ENCODE measurements at places on chromosomes 11 and 22. TPM values are rescaled to one million over a fixed set of nuclear protein-coding genes. Genes with fewer than 3 reads are reported as not detected.

DNA sequence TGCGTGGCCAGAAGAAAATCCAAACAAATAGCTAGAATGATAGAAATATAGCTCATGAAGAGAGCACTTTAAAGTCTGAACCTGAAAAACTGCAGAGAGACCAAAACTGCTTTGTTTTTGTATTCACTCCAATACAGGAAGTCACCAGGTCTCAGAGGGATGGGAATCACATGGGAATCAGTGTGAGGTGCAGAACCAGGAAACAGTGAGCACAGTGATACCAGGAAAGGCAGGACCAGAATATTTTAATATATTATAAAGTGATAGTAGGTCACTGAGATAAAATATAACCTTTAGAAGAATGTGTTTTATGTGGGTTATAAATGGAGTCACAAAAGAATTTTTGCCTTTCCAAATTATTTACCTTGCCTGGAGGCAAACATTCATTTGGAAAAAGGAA, 277.3 kb downstream of the CASP12 start:
- DNase-seq = no peak

P2RX6 gene
- total RNA-seq = 2.2 TPM

DNA sequence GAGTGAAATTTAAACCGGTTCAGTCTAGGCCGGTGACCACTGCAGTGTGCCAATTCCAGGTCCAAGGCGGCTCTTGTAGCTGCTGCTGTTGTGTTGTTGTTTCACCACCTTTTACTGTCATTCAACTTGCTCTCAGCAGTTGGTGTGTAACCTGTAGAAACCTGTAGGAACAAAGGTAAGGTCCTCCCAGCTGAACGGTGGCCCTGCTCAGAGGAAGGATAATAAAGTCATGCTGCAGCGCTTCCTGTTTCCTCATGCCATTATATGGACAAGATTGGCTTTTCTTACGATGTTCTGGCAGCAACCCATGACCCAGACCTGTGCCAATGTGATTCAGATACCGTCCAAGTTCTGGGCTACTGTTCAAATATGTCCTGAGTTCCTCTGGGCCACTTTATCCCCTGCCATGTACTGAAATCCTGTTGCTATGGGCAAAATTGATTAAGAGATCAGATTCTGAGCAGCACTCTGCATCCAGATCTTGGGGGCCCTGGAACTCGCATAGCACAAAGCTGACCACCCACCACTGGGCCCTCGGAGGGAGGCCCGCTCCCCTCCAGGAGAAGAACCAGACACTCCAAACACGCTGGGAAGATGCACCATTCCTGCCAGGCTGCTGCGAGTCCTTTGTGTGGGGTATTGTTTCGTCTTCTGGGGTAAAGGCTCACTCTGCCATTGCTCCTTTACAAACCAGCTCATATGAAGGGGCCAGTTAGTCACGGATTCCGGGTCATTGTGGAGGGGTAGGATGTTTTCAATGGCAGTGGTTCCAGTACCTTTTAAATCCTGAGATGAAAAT, 13.2 kb downstream of the FAM181B start:
- no peak for DNase-seq

DGAT2 gene
- total RNA-seq = 131 TPM

DNA sequence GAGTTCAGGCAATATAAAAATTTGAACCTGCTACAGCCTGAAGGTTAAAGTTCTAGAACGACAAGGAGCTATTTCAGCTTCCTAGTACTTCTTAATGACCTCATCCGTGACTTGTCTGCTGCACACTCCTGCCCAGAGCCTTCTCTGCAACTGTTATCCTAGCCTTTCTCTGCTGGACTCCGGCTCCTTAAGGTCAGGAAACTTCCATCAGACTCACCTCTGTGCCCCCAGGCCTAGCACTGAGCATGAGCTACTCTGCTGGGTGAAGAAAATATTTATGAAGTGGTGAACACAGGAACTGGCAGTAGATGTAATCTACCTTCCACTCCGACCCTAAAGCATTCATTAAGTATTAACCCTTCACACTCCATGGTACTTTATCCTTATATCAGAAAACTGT, 18.4 kb downstream of the CSNK2A3 start:
- no peak for DNase-seq

GRCh38 chr11:3613998-3614741, 27.6 kb downstream of the ART5 start:
- DNase-seq = no peak

DNA sequence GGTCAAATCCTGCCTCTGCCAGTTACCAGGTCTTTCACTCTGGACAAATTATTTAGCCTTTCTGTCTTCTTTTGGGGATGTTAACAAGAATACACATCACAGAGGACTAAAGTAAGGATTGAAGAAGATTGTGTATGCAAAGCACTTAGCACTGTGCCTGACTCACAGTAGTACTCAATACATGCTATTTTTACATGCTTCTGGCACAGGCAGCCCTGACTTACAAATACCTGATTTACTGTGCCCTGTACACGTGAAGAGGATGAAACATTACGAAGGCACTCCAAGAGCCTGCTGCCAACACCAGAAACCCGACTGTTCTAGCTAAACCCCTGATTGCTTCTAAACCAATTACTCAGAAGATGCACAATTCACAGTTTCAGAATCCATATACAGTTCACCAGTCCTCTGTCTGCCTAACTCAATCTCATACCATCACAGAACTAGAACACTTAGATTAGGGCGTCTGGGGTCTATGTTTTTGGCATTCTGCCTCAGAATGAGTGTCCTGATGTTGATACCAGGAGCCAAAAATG, 300.9 kb upstream of the DDI1 start:
- peak; percentile 16 for DNase-seq

DNA sequence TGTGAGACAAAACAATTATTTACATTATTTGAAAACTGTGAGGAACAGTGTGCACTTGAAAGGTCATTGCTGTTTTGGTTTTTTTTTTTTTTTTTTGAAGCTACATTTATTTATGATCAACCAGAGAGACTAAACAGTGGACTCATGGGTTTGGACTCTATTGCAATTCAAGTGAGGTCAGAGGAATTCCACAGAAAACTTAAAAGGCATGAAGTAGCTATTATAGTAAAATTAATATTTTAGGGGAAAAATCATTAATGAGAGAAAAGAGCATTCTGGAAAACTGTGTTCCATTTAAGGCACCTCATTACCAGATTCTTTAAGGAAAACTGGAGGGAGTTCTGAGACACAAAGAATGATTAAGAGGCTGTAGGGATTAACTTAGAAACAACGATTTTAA, 102.8 kb downstream of the WNT11 start:
- no peak for DNase-seq

DNA sequence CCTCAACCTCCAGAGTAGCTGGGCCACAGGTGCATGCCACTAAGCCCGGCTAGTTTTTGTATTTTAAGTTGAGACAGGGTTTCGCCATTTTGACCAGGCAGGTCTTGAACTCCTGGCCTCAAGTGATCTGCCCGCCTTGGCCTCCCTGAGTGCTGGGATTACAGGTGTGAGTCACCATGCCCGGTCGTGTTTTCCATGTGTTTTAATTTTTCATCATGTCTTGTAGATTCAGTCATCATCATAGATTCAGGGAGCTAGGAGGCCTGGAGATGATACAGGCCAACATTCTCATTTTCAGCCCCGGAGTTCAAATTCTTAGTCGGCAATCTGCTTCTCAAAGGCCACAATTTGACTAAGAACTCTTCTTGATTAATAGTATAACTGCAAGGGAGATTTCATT, 73.5 kb upstream of the GRAMD1B start:
- DNase-seq = no peak

DNA sequence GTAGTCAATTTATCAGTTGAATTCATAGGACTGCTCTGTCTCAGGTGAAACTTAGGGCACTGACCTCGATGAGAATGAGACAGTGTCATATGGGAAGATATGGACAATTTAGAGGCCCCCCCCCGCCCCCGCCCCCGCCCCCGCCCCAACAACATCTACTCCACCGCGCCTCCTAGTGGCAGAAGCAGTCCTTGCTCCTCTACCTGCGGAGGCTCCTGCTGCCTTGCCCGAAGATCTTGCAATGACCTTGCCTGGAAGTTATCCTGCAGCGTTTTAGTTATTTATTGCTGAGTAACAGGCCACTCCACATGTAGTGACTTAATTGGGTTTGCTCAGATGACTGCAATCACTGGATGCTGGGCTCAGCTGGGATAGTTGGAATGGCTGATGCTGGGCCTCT, 15.2 kb downstream of the SERPINH1 start:
- DNase-seq = peak; percentile 66

DNA sequence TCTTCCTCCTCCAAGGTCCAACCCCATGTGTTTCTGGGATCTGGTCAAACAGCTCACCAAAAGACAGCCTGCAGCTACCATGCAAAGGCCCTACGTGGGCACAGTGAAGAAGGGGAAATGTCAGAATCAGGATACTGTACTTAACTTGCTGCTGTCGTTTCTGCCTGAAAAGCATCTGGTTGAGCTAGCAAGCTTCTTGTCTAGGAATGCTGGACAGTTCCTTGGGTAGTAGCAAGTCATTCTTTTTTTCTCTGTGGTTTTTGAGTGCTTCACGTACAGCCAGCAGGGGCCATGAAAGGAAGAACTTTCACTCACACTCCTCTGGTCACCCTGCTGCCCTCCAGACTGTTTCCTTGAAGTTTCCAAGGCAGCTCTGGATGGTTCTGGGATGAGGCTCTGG, 24.7 kb downstream of the RCOR2 start:
- no peak for DNase-seq

GRCh38 chr22:27262361-27262760, 539.2 kb downstream of the MN1 start:
- DNase-seq = no peak

GRCh38 chr22:45688600-45689080, 17.0 kb downstream of the ATXN10 start:
- DNase-seq = no peak

- DNase-seq = no peak
Measured at GRCh38 chr22:43925433-43926348, 2.1 kb downstream of the PNPLA3 start.

DNA sequence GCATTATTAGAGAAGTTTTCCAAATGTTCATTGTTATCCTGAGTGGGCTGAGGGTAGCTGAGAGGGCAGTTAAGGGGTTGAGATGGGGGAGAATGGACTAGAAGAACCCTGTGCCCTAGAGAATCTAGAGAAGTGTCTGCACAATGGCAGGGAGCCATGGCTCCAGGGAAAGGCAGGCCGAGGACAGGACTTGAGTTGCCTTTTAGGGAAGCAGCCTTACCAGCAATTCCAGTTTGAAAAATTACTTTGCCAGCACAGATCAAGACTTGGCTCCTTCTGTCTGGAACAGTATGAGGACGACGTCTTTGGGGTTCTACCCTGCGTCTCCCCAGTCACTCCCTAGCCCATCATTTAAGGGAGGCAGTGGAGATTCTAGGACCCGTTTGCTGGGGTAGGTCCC, 25.7 kb upstream of the MICAL3 start:
- no peak for DNase-seq

GRCh38 chr11:46658259-46658658, 40.9 kb downstream of the ATG13 start:
- DNase-seq = peak; percentile 61

MMP13 gene
- total RNA-seq = not detected

DNA sequence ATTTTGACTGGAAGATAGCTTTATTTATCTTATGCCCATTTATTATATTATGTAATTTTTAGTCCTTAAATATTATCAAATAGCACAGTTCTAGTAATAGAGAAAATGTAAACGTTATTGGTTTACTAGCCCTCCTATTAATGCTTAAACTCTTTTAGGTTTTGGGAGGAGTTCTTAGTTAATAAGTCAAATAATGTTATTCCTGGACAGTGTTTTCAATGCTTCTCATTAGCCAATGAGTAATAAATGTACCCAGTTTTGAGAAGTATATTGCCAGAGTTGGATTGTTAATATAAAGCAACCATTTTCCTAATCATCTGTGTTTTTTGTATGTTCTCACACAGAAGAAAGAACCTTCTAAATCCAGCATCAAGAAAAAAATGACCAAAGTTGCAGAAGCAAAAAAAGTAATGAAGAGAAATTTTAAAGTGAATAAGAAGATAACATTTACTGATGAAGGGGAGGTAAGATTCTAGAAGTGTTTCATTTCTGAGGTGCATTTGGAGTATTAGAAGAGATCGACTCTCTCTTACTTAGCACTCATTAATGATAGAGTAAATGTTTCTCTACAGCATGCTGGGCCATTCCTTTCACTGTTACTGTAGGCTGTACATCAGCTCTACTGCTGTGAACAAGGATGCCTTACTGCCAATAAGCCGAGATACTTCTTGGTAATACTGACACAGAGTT, 173.4 kb downstream of the DDX10 start:
- no peak for DNase-seq

CD248 gene
- 43.8 TPM for total RNA-seq
